ENCODE measurements at places on chromosomes 12 and 14. TPM values are rescaled to one million over a fixed set of nuclear protein-coding genes. Genes with fewer than 3 reads are reported as not detected.

DNA sequence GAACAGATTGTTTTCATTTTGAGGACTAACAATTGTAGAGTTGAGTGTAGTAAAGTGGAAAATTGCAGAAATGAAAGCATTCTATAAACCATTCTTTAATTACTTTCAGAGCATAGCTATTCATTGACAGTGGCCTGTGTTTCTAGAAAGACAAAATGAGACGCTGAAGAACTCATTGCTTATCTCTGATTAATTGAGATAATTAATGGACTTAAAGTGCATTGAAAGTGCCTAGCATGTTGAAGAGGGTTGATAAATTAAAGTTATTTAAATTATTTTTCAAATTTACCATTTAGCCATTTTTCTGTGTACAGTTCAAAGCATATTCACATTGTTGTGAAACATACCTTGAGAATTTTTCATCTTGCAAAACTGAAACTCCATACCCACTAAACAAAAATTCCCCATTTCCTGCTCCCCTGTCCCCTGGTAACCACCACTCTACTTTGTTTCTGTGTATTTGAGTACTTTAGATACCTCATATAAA, 57.4 kb downstream of the DAAM1 start:
- H3K4me1 ChIP-seq: no peaks in the 10 kb centered on the region
- DNase-seq: no peak
- no peak overlapping the region for H3K27ac ChIP-seq
- no peak overlapping the region for H3K4me3 ChIP-seq
- H3K27me3 ChIP-seq: no peaks in the 10 kb centered on the region

The MAP3K9 gene
- polyA plus RNA-seq: 0.17 TPM

The C3AR1 gene
- polyA plus RNA-seq: 0.31 TPM

DNA sequence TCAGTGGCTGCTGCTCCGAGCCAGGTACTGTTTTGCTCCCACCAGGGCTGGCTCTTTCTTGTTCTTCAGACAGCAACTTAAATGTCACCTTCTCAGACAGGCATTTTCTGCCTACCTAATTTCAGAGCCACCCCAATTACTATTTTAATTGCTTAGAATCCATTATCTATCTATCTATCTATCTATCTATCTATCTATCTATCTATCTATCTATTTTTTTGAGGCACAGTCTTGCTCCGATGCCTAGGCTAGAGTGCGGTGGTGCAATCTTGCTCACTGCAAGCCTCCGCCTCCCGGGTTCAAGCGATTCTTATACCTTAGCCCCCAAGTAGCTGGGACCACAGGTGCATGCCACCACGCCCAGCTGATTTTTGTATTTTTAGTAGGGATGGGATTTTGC, 58.5 kb downstream of the SPPL3 start:
- DNase-seq: no peak
- H3K27ac ChIP-seq: no peak overlapping the region
- no peak overlapping the region for H3K4me3 ChIP-seq
- H3K36me3 ChIP-seq: peaks cover 3% of the 10 kb centered on the region

GRCh38 chr12:122852336-122853275, 17.3 kb downstream of the HIP1R start:
- DNase-seq: no peak
- H3K27ac ChIP-seq: no peak overlapping the region
- H3K4me3 ChIP-seq: no peak overlapping the region
- peaks cover 16% of the 10 kb centered on the region for H3K4me1 ChIP-seq

- peaks cover 14% of the 10 kb centered on the region for H3K36me3 ChIP-seq
- H3K4me3 ChIP-seq: no peak overlapping the region
- peak; percentile 97 for DNase-seq
Measured at GRCh38 chr12:16350682-16351081, 3.2 kb downstream of the MGST1 start.

- H3K36me3 ChIP-seq: no peaks in the 10 kb centered on the region
- no peaks in the 10 kb centered on the region for H3K27me3 ChIP-seq
- H3K27ac ChIP-seq: no peak overlapping the region
- peaks cover 2% of the 10 kb centered on the region for H3K4me1 ChIP-seq
Measured at GRCh38 chr12:100862676-100863075, 68.1 kb downstream of the ANO4 start.

Measured in IMR-90 (cell line).